ENCODE measurements at places on chromosomes 6 and 20.

- no peak for DNase-seq
Observed at GRCh38 chr6:117165911-117166499, 99.4 kb upstream of the VGLL2 start.

GRCh38 chr6:53115741-53116140 lies 32.9 kb downstream of the GCM1 start:
- no peak for DNase-seq

DNA sequence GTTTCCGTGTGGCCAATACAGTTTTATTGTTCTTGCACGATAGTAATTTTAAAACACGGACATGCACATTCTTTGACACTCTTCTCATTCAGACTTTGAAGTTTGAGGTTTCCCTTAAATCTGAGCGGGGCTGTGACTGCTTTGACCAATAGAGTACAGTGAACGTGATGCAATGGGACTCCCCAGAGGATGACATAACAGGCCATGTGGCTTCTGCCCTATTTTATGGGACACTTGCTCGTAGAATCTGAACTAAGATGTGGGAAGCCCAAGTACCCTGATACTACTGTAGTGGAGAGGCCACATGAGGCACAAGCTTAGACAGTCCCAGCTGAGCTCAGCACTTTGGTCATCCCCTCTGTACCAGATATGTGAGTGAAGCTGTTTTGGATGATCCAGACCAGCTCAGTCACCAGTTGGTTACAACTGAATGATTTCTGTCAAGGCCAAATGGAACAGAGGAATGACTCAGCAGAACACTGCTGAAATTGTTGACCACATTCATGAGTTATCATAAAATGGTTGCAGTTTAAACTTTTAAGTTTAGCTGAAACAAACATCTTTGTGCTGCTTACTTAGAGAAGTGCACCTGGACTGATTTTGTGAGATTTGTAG lies 279.4 kb downstream of the RFPL4B start:
- no peak for DNase-seq

DNA sequence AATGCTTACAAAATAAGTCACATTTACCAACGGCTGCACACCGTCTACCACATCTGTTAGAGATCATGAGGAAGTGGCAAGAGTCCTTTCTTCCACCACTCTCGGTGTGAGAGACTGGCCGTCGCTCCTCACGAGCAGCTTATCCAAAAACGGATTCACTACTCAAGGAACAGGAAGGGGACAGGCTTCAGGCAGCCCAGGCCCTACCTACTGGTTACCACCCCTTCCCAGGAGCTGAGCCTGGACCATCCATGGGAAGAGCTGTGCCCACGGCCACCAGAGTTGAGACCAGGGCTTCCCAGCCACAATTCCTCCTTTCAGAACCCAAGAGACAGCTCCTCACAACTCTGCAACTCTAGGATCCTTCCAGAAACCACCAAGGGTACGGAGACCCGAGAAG lies 37.0 kb downstream of the FOXF2 start:
- no peak for DNase-seq

DNA sequence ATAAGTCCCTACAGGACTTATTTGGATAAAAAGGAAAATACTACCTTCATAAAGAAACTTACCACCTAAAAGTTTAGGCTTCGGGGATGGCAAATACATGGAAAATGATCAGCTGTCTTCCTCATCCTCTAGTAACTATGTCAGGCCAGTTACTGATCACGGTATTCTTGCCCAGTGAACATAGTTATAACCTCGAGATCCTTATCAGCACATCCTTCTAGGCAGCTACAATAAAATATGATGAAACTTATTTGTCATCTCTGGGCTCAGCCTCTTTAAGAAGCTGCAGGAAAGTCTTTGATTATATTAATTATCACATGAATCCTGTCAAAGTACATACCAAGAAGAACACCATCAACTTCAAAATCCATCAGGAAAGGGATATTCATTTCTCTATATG lies 41.8 kb downstream of the SF3B5 start:
- DNase-seq, result no peak

DNA sequence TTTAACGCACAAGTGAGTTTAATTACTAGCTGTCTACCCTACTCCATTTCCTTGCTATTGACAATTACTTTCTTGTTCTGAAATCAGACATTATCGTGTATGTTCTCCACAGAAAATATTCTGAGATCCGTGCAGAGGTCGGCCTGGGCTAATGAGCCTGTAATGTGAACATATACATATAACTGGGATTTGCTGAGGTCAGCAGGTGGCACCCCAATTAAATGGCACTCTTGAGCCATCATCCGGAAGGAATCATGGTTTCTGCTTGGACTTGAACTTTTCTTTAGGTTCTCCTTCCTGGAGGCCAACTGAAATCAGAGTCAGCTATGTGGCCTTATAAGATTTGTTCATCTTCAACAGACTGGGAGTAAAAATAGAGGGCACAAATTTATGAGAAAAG lies 3.6 kb downstream of the HLA-DQB1 start:
- no peak for DNase-seq

GRCh38 chr6:19905584-19905983 lies 68.4 kb downstream of the ID4 start:
- no peak for DNase-seq

GRCh38 chr6:136989571-136990241 lies 55.1 kb downstream of the IL20RA start:
- peak; percentile 66 for DNase-seq

DNA sequence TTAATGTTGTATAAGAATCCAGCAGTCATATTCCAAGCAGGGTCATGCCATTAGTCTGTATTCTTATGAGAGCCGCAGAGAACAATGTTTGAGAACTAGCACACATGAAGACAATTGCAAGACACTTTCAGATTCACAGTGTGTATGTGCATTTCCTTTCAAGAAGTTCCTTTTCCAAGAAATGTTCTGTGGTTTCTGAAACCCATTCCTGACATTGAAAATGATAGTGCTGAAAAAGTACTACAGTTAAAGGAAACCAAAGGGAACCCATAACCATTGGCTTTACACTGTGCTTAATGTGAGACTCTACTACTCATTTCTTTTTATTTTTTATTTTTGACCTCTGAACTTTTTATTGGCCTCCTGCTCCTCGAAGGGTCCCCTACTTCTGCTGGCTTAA lies 4.2 kb upstream of the CALHM6 start:
- DNase-seq, result no peak

- no peak for DNase-seq
Observed at GRCh38 chr20:61173961-61174725, 77.9 kb upstream of the CDH4 start.

DNA sequence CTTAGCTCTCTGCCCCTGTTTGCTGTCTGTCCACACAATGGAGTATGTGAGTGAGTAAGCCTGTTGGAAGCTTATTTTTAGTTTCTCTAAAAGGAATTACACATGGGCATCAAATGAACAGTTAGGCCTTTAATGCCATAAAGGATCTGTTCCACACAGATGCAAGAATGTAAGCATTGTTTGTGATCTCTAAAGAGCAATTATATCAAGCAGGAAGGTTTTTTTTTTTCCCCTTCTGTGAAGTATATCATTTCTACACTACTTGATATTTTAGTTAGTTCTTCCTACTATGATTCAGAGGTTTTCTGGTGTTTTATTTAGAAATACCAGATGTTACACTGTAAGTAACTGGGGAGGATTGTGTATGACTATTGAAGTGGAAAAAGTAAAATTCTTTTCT lies 627.5 kb downstream of the COL12A1 start:
- no peak for DNase-seq

DNA sequence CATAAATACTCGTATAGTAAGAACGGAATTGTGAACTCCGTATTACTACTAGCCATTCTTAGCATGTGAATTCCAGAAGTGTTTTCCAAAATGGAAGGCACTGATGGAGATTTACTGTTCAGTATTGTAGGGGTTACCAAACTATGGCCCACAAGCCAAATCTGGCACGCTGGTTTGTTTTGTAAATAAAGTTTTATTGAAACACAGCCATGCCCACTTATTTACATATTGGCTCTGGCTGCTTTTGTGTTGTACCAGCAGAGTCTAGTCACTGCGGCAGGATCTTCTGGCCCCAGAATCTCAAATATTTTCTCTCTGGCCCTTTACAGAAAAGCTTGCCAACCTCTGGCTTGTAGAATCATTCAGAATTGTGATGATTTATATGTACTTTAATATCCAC lies 44.3 kb upstream of the PRELID3B start:
- no peak for DNase-seq

DNA sequence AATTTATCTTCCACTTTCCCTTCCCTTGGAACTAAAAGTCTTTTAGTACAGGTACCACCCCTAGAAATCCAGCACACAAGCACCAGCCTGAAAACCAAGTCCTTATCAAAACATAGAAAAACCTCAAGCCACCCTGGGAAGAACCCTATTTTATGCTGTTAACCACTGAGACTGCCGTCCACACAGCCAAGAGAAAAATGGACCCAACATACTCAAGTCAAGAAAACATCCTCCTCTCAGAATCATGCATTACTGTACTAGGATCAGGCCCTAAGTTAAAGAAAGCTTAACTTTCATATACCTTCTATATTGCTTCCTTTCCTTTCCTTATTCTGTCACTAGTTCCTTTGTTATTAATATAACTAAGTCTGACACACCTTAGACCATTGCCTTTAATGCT lies 16.9 kb upstream of the GOPC start:
- DNase-seq, result no peak

DNA sequence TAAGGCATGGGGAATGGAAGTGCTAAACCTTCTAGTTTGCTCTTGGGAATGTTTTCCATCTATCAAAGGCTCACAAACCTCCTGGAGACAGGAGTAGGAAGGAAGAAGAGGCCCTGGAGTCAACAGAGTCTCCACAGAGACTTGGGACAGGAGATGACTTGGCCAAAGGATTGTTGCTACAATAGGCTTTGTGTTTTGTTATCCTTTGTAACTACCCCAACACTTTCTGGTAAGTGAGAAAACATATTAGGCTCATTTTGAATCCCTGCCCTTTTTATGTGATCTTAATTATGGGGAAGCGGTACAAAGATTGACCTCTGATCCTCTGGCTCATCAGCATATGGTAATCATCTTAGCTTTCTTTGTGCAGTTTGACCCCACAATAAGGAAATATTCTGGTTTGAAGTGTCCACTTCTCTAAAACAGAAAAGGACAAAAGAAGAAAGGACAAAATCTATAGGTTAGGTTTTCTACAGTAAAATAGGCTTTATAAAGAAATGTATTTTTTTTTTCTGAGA lies 24.1 kb upstream of the GTF3C6 start:
- no peak for DNase-seq

GRCh38 chr6:28920281-28920680 lies 3.5 kb downstream of the TRIM27 start:
- no peak for DNase-seq

DNA sequence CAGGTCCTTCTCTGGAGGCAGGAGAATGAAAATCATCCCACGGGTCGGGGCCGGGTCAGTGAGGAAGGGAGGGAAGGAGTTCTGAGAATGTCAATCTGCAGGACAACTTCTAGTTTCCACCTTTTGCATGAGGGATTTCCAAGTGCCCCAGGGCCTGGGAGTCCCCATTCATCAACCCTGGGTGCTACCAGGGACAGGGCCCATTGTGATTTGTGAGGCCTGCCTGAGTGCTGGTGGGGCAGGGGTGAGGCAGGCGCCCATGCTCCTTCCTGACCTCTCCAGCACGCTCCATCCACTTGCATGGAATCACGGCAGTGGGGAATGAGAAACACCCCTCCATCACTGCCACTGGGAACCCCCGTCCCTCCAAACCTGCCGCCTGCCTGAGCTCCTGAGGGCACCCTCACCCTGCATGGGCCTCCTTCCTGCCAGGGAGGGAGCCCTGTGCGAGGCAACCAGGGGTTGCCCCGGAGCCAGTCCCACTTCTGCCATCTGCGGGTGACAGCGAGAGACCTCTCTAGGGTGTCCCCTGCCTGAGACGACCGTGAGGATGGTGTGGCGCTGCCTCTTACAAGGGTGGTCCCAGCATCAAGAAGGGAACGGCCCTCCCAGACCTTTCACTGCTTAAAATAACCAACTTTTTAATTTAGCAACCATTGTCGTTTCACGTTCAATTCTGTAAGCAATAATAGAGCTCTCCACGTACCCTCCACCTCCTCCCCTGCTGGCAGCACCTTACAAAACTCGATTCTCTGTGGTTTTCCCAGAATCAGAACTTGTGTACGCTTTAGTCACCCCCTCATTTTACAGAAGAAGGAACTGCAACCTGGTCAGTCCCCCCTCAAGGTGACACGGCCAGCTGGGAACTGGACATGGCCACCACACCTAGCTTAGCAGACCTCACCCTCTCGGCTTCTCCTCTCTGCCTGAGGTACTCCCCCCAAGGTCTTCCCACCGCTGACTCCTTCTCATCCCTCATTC lies 28.6 kb downstream of the PMEPA1 start:
- DNase-seq, result no peak

DNA sequence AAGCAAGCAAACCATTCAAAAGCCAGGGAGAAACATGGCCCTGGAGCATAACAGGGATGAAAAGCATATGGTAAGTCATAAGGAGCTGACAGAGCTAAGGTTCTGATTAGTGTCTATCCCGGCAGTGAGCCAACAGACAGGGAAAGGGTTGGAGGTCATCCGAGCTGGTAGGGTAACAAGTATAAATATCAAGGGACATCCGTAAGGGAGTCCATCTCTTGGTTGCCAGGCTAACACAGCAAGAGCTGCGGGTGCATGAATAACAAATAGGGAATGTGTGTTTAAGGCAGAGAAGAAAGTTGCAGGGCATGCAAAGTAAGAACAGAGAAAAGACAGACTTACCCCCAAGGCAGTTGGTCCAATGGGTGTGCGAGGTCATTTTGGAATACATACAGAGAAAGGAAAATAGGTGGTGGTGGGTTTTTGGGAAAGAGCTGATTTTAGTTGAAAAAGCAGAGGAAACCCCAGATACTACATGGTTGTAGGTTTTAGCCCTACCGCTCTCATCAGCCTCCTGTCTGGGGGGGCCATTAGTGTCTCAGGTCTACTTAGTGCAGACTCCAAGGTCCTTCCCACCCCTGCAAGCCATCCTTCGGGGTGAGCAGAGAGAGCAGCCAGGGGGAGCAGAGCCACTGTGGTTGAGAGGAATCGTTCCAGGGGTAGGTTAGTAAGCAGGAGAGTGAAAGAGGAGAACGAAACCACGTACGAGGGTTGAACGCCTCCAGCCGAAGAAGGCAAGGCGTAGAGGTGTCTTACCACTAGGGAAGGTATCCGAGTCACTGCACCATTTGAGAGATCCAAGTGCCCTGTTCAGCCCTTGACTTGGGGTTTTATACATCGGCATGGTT lies at the start of gene ERVFRD-1:
ERVFRD-1 (minus strand) TSS at position 805 of the 848 bp plus-strand sequence. CDS start 6,415 bp downstream, outside the sequence.
- no peak for DNase-seq

GRCh38 chr20:9403448-9403847 lies 110.9 kb upstream of the LAMP5 start:
- no peak for DNase-seq

DNA sequence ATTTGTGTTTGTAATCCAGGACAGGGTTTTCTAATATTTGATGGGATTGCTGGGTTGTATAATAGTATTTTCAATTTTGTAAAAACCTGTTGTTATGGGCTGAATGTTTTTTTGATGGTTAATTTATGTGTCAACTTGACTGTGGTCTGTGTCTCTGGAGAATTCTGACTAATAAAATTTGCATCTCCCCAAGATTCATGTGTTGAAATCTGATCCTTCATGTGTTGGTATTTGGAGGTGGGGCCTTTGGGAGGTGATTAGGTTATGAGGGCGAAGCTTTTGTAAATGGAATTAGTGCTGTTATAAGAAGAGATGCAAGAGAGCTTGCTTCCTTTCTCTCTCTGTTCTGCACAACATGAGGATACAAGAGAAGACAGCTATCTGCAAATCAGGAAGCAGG lies 48.7 kb upstream of the SAMD5 start:
- DNase-seq, result no peak
